ENCODE measurements at places on chromosomes 12 and 14.

- DNase-seq = no peak
Measured at GRCh38 chr12:23133471-23133870, 508.5 kb downstream of the ETNK1 start.

- DNase-seq = no peak
Measured at GRCh38 chr12:18483698-18484325, 222.5 kb downstream of the PIK3C2G start.

DNA sequence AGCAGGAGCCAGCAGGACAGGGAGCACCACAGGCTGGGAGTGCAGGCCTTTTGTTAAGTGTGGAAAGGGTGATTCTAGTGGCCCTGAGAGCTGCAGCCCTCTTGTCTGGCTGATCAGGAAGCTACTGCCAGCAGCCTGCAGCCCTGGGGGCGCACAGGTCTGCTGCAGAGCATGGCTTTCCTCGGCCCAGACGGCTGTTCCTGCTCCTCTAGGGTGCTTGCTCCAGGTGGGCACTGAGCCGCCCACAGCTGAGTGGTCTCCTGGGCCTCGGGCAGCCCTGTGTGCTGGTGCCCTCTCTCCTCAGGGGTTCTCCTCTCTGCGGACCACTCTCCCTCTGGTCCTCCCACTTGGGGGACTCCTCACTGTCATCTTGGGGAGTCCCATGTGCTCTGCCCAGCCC is 18.9 kb downstream of the CCDC88C start:
- no peak for DNase-seq

- DNase-seq = peak; percentile 59
Measured at GRCh38 chr12:122813310-122813713, 21.9 kb upstream of the HIP1R start.

DNA sequence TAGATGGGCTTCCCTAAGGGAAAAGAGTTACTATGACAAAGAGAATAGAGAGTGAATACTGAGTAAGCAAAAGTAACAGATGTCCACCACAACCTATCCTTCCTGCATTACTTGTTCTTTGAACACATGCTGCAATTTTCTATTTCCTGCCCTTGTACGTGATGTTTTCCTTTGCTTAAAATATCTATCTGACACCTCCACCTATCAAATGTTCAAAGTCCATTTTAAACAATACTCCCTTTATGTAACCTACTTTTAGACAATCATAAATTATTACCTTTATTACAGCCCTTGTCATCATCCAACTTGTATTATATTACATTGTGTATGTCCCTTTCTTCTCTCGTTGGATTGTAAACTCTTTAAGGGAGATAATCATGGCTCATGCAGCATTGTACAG is 147.2 kb upstream of the DYRK2 start:
- no peak for DNase-seq

DNA sequence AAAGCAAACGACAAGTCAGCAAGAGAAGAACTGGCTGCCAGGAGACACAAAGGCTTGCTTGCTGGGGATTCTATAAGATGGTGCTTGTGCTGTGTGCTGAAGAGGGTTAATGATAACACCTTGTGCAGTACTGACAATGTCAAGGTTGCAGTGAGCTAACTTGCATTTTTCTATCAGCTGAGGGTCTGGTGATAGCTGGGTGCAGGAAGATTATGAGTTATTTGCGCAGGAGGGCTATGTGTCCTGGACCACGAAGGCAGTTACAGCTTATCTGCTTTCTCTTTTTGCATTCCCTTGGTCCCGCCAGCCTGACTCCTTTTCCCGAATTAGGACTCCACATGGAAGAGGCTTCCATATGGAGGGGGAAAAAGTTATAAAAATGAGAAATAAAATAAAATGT is 42.4 kb downstream of the R3HDM2 start:
- no peak for DNase-seq

- no peak for DNase-seq
Measured at GRCh38 chr12:107459641-107460040, 226.0 kb upstream of the PWP1 start.

DNA sequence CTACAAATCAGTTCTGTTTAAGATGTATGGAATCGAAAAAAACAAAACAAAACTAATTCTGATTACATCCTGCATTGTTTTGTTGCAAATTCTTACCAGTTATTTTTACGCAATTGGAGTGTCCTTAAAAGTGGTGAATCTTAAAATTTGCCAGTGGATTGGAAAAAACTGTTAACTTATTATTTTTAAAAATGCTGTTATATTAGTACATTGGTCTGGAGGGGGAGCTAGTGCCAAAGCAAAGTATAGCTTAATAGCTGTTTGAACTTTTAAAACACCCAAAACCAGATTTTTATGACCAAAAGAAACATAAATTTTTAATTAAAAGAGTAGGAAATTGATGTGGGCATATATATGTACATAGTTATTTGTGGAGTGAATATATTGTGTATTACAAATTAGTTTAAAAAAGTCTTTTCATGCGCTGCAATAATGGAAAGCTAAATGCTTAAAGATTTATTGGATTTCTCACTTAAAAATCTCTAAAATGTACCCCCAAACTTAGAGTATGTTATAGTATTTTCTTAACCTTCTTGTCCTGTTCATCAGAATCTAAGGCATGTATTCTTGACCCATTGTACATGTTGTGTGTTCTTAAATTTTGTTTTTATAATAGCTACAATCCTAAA is 2.5 kb downstream of the FUT8 start:
- DNase-seq = no peak

- DNase-seq = no peak
Measured at GRCh38 chr12:5493018-5493417, 61.1 kb downstream of the NTF3 start.

- DNase-seq = peak; percentile 81
Measured at GRCh38 chr14:88005050-88005481, at the start of gene GPR65. Gene GPR65, plus strand, starts transcription at chr14:88005135. Its CDS starts 5,713 bp downstream, at chr14:88010848.

DNA sequence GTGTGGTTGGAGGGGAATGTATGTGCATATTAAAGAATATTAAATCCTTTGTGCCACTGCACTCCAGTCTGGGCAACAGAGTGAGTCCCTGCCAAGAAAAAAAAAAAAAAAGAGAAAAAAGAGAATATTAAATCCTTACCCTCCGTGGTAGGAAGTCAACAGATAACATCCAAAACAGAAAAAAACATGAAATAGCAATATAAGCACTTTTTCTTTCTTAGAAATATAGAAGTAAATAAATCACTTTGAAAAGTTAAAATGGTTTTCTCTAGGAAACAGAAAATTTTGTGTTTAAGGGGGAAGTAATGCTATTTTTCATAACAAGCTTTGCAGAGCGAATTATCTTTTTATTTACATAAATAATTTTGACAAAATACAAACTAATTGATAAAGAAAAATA is 17.6 kb downstream of the SOS2 start:
- no peak for DNase-seq

DNA sequence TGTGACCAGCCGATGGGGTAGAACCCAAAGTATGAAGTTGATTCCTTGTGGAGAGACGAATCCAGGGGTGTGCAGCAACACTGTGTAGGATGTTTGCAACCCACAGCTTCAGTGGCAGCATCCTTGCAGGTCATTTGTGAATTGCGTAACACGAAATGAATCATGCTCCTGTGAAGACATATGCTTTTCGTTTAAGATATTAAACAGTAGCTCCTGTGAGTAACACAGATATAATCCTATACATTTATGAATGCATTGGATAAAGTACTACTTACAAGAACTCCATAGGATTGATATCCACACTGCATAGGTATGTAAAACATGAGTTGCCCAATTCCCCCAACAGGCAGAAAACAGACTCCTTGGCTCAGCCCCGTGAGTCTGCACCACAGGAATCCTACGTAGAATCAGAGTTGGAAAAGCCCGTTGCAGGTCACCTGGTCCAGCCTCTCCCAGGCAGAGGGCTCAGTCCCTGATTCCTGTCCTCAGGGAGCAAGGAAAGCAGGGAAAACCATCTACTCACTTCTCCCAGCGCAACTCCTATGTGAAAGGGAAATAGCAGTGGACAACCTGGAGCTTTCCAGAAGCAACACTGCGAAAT is 75.8 kb downstream of the GPATCH2L start:
- no peak for DNase-seq

DNA sequence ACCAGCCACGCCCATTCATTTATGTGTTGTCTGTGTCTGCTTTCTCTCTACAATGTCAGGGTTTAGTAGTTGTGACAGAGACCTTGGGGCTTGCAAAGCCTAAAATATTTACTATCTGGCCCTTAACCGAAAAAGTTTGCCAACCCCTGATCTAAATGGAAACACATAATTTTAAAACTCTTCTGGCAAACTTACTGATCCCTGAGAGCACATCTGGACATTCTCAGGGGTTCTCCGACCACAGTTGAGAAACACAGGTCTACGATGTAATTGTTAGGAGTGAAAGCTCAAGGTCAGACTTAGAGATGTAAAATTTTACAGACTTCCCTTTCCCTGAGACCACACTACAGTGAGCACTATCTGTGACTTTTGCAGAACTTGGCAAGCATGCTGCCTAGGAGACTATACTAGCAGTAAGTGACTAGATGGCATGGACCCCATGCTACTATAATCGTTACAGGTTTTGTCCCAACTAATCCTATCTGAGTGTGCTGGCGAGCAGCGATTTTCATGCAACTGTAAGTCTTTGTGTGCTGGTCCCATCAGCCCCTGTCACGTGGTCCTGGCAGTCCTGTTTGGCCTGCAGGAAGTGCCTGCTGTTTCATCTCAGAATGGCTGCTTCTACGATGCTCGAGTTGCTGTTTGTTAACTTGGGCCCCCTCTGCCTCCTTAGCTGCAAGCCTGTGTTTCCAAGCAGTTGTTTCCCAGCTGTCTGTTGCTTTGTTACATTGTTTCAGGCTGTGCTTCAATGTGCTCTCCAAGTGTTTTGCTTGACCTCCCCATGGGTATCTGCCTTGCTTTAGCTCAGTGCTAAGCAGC is 21.6 kb downstream of the TMTC2 start:
- no peak for DNase-seq

DNA sequence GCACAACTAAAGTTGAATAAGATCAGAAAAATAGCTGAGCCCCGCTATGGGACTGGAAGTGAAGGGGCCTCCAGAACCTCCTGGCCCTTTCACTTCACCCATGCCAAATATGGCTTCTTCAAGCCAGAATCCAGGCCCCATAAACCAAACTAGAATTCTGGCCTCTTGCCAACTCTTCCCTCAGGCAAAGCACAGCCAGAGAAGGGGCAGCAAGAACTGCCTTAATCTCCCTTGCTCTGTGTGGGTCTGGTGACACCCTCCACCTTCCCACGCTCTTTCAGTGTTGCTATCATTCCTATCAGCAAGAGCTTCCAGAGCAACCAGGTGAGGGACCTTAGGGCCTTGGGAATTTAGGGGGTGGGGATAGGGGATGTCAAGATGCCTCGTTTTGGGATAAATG is 3.1 kb upstream of the PNMA1 start:
- DNase-seq = no peak

DNA sequence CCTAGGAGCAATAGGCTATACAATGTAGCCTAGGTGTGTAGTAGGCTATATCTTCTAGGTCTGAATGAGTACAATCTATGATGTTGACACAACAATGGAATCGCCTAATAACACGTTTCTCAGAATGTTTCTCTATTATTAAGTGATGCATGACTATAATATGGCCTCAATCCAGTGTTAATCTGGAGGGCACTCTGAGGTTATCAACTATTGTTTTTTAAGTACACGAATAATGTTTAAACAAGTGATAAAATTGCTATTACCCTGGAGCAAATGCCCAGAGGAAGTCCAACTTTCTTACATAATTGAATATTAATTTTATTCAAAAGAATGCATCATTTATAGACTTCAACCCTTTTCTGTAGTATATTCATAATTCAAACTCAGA is 16.4 kb upstream of the CNIH1 start:
- no peak for DNase-seq

GRCh38 chr14:23406725-23407355 is 1.2 kb downstream of the MYH6 start:
- DNase-seq = no peak

DNA sequence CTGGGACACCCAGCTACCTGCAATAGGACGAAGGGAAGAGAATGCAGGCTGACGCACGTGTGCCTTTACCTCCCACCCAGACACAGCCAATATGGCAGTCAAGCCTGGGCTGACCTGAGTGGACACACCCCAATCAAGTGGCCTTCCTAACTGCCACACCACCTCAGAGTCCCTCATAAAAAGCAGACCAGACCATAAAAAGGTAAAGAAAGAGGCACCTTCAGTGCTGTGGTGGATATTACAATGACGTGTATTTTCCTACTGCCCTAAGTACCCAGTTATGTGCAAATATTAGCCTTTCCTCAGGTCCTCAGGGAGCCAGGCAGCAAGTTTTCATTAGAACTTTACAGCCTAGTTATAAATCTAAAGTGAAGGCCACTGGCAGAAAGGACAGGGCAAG is 75.8 kb downstream of the KCNK10 start:
- no peak for DNase-seq

GRCh38 chr14:87864356-87865270 is 128.4 kb downstream of the GALC start:
- DNase-seq = no peak

- no peak for DNase-seq
Measured at GRCh38 chr12:6547987-6548386, 7.9 kb downstream of the IFFO1 start.

GRCh38 chr14:63996016-63996415 is 143.2 kb downstream of the SYNE2 start:
- DNase-seq = no peak

GRCh38 chr12:100984796-100985195 is 190.2 kb downstream of the ANO4 start:
- no peak for DNase-seq

DNA sequence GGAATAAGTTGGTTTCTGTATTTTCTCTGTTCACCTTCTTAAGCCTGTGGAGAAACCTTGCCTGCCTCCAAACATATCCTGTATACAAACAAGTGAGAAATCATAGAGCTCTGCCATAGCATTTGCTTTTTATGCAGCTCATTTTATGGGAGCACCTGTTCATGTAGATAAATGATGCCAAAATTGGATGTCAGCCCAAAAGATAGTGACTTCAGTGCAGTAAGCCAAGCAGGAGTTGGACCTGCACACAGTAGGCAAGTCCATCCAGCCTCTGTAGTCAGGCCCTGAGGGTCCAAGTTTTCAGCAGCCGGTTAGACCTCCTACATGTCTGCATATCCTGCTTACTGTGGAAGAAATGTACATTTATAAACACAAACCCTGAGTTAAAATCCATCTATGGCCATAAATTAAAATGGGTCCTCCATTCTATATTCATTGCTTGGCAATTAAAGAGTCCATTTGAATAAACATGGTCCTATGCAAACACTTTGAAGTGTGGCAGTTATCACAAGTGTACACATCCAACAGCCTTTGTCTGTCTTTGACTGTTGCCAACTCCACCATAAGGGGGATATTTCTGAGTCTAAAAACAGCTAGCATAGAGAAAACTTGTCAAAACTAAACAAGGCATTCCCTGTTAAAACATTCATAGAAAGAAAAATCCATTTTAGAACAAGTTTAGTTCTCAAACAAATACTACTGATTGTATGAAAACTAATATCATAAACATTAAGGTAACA is 847.8 kb downstream of the RPS29 start:
- no peak for DNase-seq

DNA sequence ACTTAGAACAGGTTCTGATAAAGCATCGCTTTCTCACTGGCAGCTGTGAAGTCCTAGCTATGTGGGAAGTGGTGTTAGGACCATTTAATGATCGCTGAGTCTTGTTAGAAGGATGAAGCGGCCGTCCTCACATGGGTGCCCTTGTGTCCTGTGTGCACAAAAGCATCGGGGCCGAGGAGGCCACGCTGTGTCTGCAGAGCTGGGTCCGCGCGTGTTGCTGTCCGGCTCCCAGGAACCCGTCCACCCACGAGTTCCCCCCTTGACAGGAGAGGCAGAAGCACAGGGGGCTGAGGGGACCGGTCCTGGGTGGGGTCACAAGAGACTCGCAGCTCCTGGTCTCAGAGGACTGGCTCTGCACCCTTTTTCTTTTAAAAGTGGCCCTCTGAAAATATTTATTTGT is 90.4 kb downstream of the ADGRD1 start:
- DNase-seq = no peak

GRCh38 chr12:92544322-92544721 is 158.5 kb upstream of the PLEKHG7 start:
- no peak for DNase-seq

Data from CD4-positive, alpha-beta T cell treated with Interleukin-1 beta for 1 hour (primary cell).